COR-L47 (cell line): ENCODE measurements at places on chromosomes 16 and 17.

DNA sequence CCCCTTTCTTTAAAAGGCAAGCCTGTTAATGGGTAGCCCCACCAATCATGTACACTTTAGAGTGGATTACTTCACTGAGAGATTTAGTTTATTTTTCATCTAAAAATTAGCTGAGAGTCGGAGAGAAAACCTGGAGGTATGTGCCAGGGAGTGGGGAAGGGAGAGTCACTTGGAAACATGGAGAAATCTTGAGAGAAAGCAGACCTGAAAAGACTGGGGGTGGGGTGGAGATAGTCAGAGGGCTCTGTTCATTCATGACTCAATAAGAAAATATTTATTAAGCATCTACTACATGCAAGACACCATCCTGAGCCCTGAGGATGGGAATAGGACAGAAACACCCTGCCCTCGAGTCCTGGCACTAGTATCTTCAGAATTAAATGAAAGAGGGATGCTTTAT lies 27.4 kb upstream of the RCVRN start:
- no peak for DNase-seq

GRCh38 chr17:67139784-67140665 lies 95.7 kb downstream of the CACNG1 start:
- DNase-seq, result no peak

GRCh38 chr16:61897657-61898056 lies 138.6 kb downstream of the CDH8 start:
- DNase-seq, result no peak

GRCh38 chr17:21289175-21289901 lies 4.8 kb downstream of the MAP2K3 start:
- no peak for DNase-seq

- no peak for DNase-seq
Measured at GRCh38 chr17:34246446-34246845, 8.6 kb upstream of the CCL2 start.
